ENCODE measurements at places on chromosomes 5 and 9. TPM values are rescaled to one million over a fixed set of nuclear protein-coding genes. Genes with fewer than 3 reads are reported as not detected.

GRCh38 chr9:111854799-111855198, 41.8 kb upstream of the UGCG start:
- no peak overlapping the region for H3K4me3 ChIP-seq
- no peaks in the 10 kb centered on the region for H3K27me3 ChIP-seq
- no peak for DNase-seq

DNA sequence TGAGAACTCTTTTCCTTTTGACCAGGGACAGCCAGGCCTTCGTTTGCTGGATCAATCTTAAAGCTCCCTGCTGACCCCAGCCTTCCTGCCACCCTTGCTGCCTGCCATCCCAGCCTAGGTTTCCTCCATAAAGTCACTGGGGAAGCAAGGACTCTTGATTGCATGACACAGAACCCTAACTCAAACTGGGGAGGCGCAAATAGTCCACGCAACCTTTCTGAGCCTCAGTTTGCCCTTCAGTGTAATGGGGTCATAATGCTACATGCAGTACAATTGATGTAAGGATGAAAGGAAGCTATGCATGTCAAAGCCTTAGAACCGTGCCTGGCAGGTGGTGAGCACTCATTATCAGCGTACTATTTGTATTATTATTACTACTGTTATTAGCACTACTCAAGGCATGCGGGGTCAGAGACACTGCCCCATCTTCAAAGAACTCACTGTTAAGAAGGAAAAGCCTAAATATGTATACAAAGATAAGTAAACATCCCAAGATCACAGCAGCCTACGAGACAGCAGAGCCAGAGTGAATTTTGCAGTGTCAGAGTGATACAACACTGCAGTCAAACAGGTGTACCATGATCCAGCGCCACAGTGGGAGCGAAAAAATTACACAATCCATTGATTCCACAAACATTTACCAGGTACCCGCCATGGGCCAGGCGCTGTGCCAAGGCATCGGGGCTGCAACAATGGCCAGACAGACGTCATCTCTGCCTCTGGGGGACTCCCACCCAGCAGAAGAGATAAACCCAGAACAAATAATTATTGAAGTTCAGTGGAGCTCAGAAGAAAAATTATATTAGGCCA, 16.9 kb upstream of the CPLX2 start:
- H3K4me3 ChIP-seq = no peak overlapping the region
- DNase-seq = no peak
- no peak overlapping the region for H3K27ac ChIP-seq
- H3K4me1 ChIP-seq = no peaks in the 10 kb centered on the region

DNA sequence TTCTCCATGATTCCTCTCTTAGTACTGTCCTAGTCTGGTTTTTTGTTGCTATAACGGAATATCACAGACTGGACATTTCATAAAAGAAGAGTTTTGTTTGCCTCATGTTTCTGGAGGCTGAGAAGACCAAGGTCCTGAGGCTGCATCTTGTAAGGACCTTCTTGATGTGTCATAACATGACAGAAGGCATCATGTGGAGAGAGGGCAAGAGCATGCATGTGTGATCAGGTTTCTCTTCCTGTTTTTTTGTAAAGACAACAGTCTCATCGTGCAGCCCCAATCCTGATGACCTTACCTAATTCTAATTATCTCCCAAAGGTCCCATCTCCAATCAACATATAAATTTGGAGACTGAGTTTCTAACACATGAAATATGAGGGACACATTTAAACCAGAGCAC, 108.4 kb downstream of the MSX2 start:
- H3K4me1 ChIP-seq = no peaks in the 10 kb centered on the region
- H3K27me3 ChIP-seq = no peaks in the 10 kb centered on the region
- no peak overlapping the region for H3K27ac ChIP-seq
- no peaks in the 10 kb centered on the region for H3K36me3 ChIP-seq

The GPR150 gene
- total RNA-seq = 0.16 TPM

Measured in kidney (tissue), 22 donors.